ENCODE measurements at places on chromosomes 5 and 9. TPM values are rescaled to one million over a fixed set of nuclear protein-coding genes. Genes with fewer than 3 reads are reported as not detected.

GRCh38 chr9:71806901-71807307, 38.6 kb upstream of the CEMIP2 start:
- no peak overlapping the region for H3K27ac ChIP-seq
- H3K27me3 ChIP-seq, result no peaks in the 10 kb centered on the region
- no peak overlapping the region for H3K4me3 ChIP-seq
- H3K36me3 ChIP-seq, result no peaks in the 10 kb centered on the region
- DNase-seq, result peak; percentile 66
- H3K4me1 ChIP-seq, result peaks cover 4% of the 10 kb centered on the region

Gene CNTLN
- 0.67 TPM for total RNA-seq

Gene SPINK13
- not detected for total RNA-seq

GRCh38 chr5:35194635-35195471, 35.4 kb downstream of the PRLR start:
- DNase-seq, result no peak
- H3K27ac ChIP-seq, result no peak overlapping the region
- peaks cover 39% of the 10 kb centered on the region for H3K27me3 ChIP-seq
- no peaks in the 10 kb centered on the region for H3K4me1 ChIP-seq
- no peak overlapping the region for H3K4me3 ChIP-seq
- H3K36me3 ChIP-seq, result no peaks in the 10 kb centered on the region

Measured in activated T-cell treated with anti-CD3 and anti-CD28 coated beads, Interleukin-2, amount 50 U/mL, for 72 hours (primary cell).